ENCODE measurements at places on chromosomes 1 and 21. TPM values are rescaled to one million over a fixed set of nuclear protein-coding genes. Genes with fewer than 3 reads are reported as not detected.

The CNST gene
- 21.2 TPM for total RNA-seq

The ERO1B gene
- total RNA-seq, result 7.0 TPM

The OR6K3 gene
- 6.3 TPM for total RNA-seq

The LCK gene
- 0.96 TPM for total RNA-seq

The EFHD2 gene
- total RNA-seq, result 13.0 TPM

The CD1C gene
- total RNA-seq, result not detected

The TRIM67 gene
- total RNA-seq, result 1.2 TPM

The SERTAD4 gene
- 6.5 TPM for total RNA-seq

The CALML6 gene
- total RNA-seq, result 0.72 TPM

The ST6GALNAC5 gene
- total RNA-seq, result 166 TPM

The LCE3D gene
- 2.4 TPM for total RNA-seq

The LCE2C gene
- total RNA-seq, result not detected

The ARHGAP30 gene
- 4.6 TPM for total RNA-seq

The ELF3 gene
- 4.3 TPM for total RNA-seq

The C1orf226 gene
- 1.7 TPM for total RNA-seq

The CIART gene
- total RNA-seq, result 3.4 TPM

The LRRC8B gene
- 6.7 TPM for total RNA-seq

The PTPN7 gene
- 1.2 TPM for total RNA-seq

The ADAMTS5 gene
- 5.3 TPM for total RNA-seq

The C1orf105 gene
- total RNA-seq, result not detected

The HSD3B1 gene
- 10.8 TPM for total RNA-seq

The C1orf185 gene
- total RNA-seq, result 1.9 TPM

The BRINP2 gene
- total RNA-seq, result 5.3 TPM

The DCAF8 gene
- 109 TPM for total RNA-seq

The SMIM12 gene
- total RNA-seq, result 23.4 TPM

The FMN2 gene
- 6.5 TPM for total RNA-seq

The PCBP3 gene
- 4.8 TPM for total RNA-seq

The PCAT6 gene
- not detected for total RNA-seq

The ADAMTS4 gene
- total RNA-seq, result 7.5 TPM

The ARMH1 gene
- total RNA-seq, result not detected

The AMY2A gene
- 26.2 TPM for total RNA-seq

The CCDC17 gene
- 1.9 TPM for total RNA-seq

The USH2A gene
- total RNA-seq, result 2.2 TPM

The DENND1B gene
- total RNA-seq, result 24.3 TPM

The AGPAT3 gene
- 33.9 TPM for total RNA-seq
